IgD-negative memory B cell (primary cell): ENCODE measurements at places on chromosomes 6 and 20. TPM values are rescaled to one million over a fixed set of nuclear protein-coding genes. Genes with fewer than 3 reads are reported as not detected.

BTNL2 gene
- polyA plus RNA-seq, result not detected

EPPIN gene
- polyA plus RNA-seq, result not detected

PI16 gene
- polyA plus RNA-seq, result 2.3 TPM

KHDC1L gene
- polyA plus RNA-seq, result not detected
